ENCODE measurements at places on chromosomes 3 and 15.

- DNase-seq = peak; percentile 59
These were observed 76.0 kb downstream of the ETFA start for GRCh38 chr15:76235186-76235826.

DNA sequence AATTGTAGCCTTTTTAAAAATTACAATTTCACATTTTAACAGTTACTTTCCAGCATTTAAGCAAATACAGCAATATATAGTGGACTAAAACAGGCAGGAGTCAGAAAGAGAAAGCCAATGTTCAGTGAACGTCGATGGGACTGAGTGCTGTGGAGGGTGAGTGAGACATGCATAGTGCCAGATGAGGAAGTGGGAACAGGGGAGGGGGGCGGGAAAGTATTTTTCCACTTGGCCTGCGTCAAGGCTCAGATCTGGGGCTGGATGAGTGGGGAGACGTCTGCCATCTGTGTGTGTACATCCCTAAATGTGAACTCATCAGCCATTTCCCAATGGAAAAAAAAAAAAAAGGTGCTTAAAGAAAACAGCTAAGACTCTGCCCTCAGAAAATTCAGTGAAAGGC is 19.2 kb upstream of the RAD18 start:
- DNase-seq = peak; percentile 35

DNA sequence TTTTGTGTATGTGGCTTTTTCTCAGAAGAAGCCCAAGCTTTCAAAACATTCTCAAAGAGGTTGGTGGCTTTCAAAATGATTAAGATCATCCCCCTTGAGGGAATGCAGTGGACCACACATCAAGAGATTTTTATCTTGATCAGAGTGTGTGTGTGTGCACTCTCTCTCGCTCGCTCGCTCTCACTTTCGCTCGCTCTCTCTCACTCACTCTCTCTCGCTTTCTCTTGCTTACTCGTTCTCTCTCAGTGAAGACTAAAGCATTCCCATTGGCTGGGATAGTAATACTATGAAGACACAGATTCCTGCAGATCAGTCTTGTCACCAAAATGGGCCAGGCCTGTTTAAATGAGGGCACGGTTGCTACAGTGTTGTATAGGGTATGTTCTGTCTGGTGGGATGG is 365.7 kb downstream of the EDEM1 start:
- DNase-seq = no peak

- DNase-seq = no peak
These were observed 17.0 kb upstream of the GHSR start for GRCh38 chr3:172465281-172465680.

GRCh38 chr3:17765819-17766472 is 23.5 kb upstream of the TBC1D5 start:
- DNase-seq = no peak

DNA sequence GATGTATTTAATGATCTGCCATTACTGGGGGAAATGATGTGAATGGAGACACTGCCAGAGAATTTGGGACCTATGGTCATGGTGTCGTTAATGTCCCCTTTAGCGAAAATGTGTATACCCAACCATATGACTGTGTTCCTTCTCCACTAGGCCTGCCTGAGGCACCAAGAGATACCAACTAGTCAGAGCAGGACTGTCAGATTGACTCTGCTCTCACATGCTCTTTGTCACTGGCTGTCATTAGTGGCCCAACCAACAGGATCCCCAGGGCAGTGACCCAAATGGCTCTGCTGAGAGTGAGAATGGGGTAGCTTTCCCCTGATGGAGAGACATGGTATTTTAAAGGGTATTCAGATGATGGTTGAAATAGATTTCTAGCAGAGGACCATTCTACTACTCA is 2.8 kb downstream of the TAGLN3 start:
- DNase-seq = no peak
